Gastrocnemius medialis (tissue), 4 donors: ENCODE measurements at places on chromosomes 1 and 21. TPM values are rescaled to one million over a fixed set of nuclear protein-coding genes. Genes with fewer than 3 reads are reported as not detected.

The VWA5B1 gene
- 0.25 TPM for total RNA-seq

GRCh38 chr1:39509360-39510009, 18.0 kb downstream of the BMP8A start:
- H3K27ac ChIP-seq = no peak overlapping the region
- no peaks in the 10 kb centered on the region for H3K27me3 ChIP-seq
- no peaks in the 10 kb centered on the region for H3K36me3 ChIP-seq
- DNase-seq = no peak

DNA sequence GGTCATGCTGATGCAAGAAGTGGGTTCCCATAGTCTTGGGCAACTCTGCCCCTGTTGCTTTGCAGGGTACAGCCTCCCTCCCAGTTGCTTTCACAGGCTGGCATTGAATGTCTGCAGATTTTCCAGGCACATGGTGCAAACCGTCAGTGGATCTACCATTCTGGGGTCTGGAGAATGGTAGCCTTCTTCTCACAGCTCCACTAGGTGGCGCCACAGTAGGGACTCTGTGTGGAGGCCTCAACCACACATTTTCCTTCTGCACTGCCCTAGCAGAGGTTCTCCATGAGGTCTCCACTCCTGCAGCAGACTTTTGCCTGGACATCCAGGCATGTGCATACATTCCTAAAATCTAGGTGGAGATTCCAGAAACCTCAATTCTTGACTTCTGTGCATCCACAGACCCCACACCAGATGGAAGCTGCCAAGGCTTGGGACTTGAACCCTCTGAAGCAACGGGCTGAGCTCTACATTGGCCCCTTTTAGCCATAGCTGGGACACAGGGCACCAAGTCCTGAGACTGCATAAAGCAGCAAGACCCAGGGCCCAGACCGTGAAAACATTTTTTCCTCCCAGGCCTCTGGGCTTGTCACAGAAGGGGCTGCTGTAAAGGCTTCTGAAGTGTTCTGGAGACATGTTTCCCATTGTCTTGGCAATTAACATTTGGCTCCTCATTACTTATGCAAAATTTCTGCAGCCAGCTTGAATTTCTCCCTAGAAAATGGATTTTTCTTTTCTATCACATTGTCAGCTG, 466.2 kb upstream of the PBX1 start:
- no peaks in the 10 kb centered on the region for H3K27me3 ChIP-seq
- no peak overlapping the region for H3K27ac ChIP-seq
- DNase-seq = no peak
- H3K36me3 ChIP-seq = no peaks in the 10 kb centered on the region
- H3K4me3 ChIP-seq = no peak overlapping the region

DNA sequence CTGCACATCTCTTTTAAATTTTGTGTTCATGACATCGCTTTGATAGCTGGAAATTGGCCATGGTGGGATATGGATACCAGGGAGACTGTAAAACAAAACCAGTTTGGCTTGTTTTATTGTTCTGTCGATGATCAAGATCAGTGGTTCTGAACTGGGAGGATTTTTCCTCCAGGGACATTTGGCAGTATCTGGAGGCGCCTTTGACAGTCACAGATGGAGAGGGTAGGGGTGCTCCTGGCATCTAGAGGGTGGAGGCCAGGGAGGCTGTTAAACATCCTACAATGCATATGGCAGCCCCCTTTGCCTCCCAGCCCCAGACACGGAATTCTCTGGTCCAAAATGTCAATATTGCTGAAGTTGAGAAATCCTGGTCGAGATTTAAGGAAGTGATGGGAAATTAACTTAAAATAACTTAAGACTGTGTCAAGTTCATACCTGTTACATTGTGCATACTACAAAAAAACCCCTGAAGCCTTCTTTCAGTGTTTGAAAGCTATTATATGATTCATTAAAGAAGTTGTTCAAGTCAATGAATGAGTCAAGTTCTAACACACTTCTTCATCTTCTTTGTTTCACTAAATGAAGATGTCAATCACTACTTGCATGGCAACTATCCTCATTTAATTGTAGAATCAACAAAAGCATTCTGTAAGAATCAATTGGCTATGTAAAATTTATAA, 150.9 kb downstream of the KCNJ6 start:
- no peaks in the 10 kb centered on the region for H3K4me1 ChIP-seq
- H3K4me3 ChIP-seq = no peak overlapping the region
- no peaks in the 10 kb centered on the region for H3K36me3 ChIP-seq
- no peak overlapping the region for H3K27ac ChIP-seq
- no peak for DNase-seq

DNA sequence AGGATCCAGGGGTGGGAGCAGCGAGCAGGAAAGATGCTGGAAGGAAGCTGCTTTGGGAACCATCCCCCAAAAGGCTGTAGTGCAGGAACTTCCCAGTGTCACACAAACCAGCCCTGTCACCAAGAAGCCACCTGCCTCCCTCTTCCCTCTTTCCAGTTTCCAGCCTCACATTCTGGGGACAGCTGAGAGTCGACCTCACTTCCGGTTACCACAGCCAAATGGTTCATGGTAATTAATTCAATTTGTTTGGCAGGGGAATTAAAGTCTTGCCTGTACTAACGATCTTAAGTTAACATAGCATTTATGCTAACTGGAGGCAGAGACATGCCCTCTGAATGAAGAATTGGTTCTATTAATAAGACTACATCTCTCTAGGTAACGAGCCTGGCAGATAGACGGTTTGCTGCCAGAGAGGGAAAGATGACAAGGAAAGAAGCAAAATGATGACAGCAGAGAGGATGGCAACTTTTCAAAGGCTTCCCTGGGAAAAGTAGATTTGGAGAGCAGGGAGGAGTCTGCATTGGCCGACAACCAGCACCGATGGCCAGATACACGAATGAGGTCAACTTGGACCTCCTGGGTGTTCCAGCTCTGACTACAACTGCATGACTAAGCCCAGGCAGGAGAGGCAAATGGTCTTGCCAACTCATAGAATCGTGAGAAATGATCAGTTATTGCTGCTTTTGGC, 64.1 kb downstream of the TMCO4 start:
- no peaks in the 10 kb centered on the region for H3K36me3 ChIP-seq
- H3K4me3 ChIP-seq = no peak overlapping the region
- H3K27me3 ChIP-seq = no peaks in the 10 kb centered on the region
- H3K4me1 ChIP-seq = peaks cover 8% of the 10 kb centered on the region

The RIMKLA gene
- total RNA-seq = 0.92 TPM

- peaks cover 8% of the 10 kb centered on the region for H3K4me1 ChIP-seq
- H3K27me3 ChIP-seq = no peaks in the 10 kb centered on the region
- H3K27ac ChIP-seq = no peak overlapping the region
- no peak overlapping the region for H3K4me3 ChIP-seq
- DNase-seq = no peak
These were observed 45.8 kb downstream of the STX6 start for GRCh38 chr1:180976732-180977357.

GRCh38 chr1:206843626-206844025, 21.8 kb upstream of the IL20 start:
- H3K27ac ChIP-seq = no peak overlapping the region
- no peaks in the 10 kb centered on the region for H3K27me3 ChIP-seq
- no peak overlapping the region for H3K4me3 ChIP-seq

GRCh38 chr1:216535059-216535458, 111.8 kb upstream of the USH2A start:
- no peak for DNase-seq
- no peak overlapping the region for H3K27ac ChIP-seq
- peaks cover 26% of the 10 kb centered on the region for H3K4me1 ChIP-seq
- H3K27me3 ChIP-seq = no peaks in the 10 kb centered on the region
- no peak overlapping the region for H3K4me3 ChIP-seq

DNA sequence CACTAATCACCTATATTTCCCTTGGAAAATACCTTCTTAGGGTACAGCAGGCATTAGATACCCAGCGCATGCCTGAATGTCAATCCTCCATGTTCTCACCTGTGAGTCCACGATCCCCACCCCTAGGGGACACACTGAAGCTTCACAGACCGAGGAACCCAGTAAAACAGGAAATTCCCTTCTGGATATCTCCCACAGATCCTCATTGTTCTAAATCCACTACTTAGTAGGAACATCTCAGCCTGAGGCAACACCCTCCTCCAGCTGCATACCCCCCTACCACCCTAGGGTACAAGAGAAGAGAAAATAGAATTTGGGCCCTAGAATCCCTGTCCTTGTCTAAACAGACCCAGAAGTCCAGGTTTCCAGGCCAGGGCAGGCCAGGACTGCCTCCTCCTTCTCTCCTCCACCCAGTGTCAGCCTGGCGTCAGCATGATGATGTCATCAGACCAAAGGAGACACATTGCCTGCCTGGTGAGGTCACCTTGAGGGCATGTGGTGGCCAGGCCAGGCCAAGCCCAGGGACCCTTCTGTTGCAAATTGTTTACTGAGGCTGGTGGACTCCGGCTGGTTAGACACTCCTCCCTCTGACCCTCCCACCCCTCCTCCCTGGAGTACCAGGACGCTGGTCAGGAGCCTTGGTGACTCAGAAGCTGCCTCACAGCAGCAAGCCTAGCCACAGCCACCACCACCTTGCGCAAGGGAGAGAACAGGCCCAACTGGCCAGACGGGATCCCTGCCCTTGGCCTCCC, 6.2 kb downstream of the NECTIN4 start:
- H3K4me1 ChIP-seq = no peaks in the 10 kb centered on the region
- peak; percentile 61 for DNase-seq

DNA sequence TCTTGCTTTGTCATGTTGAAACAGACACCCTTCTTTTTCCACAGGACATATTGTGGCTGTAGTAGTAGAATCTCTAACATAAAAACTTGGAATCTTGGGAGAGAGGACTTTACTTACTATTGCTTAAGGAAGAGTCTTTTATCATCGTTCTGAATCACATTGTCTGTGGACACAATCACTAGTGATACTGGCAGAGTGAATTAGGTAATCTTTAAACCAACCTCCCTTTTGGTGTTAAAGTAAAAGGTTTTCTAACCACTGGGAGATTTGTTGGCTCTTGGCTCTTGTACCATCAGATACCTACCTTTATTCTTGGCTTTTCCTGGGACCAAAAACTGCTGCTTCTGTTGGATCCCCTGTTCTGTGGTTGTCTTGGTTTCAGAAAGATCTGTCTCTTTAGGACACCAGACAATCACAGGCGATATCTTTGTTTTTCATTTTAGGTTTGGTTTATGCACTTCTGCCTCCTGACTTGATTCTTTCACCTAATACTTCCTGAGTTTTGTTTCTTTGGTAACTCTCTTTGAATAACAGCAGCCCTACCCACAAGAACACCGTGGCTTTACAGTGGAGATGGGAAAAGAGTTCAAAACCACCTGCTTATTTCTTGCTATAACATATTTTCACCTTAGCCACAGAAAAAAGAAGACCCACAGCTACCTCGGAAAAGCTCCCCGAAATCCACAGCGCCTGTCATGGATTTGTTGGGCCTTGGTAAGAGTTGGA, 36.6 kb upstream of the ZFP69B start:
- H3K4me3 ChIP-seq = no peak overlapping the region
- DNase-seq = no peak
- H3K27me3 ChIP-seq = no peaks in the 10 kb centered on the region

DNA sequence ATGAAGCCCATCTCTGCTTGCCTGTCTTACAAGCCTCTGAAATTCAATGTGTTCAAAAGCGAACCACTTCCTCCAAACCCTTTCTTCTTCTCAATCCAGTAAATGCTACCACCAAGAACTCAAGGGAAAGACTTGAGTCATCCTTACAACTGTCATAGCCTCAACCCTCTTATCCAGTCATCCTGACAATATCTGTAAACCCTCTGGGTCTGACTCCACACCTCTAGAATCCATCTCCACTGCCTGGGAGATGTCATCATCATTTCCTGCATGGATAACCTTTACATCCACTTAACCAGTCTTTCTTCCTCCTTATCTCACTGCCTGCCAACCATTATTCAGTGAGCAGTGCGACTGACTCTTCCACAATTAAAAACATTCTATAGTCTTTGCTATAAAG, 441.1 kb downstream of the SETD4 start:
- no peaks in the 10 kb centered on the region for H3K27me3 ChIP-seq
- H3K36me3 ChIP-seq = no peaks in the 10 kb centered on the region
- H3K4me3 ChIP-seq = no peak overlapping the region
- no peaks in the 10 kb centered on the region for H3K4me1 ChIP-seq

The KIF17 gene
- 3.8 TPM for total RNA-seq

The PIAS3 gene
- 33.3 TPM for total RNA-seq

The CCDC17 gene
- total RNA-seq = 0.12 TPM

The LY9 gene
- total RNA-seq = not detected

The ELF3 gene
- total RNA-seq = not detected

- H3K27me3 ChIP-seq = no peaks in the 10 kb centered on the region
- H3K27ac ChIP-seq = no peak overlapping the region
- H3K36me3 ChIP-seq = no peaks in the 10 kb centered on the region
- no peaks in the 10 kb centered on the region for H3K4me1 ChIP-seq
These were observed 93.8 kb upstream of the GRIK3 start for GRCh38 chr1:37128091-37128490.

- peak; percentile 15 for DNase-seq
- H3K27ac ChIP-seq = no peak overlapping the region
- H3K4me1 ChIP-seq = no peaks in the 10 kb centered on the region
- no peak overlapping the region for H3K4me3 ChIP-seq
- no peaks in the 10 kb centered on the region for H3K36me3 ChIP-seq
- H3K27me3 ChIP-seq = peaks cover 13% of the 10 kb centered on the region
These were observed 46.7 kb upstream of the PCBP3 start for GRCh38 chr21:45596704-45597318.

DNA sequence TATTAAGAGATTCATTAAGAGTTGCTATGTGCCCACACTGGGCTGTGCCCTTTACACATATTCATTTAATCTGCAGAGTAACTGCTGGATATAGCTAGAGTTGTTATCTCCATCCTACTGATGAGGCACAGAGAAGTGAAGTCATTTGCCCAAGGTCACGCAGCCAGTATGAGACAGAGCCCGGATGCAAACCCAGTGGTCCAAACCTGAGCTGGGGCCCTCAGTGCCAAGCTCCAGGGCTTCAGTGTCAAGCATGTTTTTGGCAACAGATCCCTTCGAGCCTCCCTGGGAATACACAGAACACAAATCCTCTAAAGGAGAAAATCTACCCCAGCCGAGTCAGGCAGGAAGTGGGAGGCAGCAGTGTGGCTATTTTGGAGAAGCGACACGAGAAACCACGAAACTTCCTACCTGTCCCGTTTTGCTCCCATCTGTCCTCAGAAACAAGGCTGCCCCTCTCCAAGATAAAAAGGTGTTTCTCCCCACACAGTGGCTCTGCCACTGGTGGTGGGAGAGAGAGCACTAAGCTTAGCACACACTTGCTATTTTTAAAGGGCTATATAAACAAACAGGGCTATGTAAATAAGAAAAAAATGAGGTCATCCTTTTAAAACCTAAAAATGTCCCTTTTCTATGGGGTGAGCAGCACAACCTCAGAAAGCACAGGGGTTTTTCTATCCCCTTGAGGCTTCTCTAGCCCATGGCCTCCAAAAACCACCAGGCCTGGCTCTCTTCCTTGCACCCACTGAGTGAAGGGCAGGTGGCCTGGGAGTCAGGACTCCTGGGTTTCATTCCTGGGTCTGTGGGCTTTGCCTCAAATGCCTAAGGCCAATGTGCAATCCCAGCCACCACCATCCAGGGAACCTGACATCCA, 138.6 kb upstream of the EDN2 start:
- no peak overlapping the region for H3K4me3 ChIP-seq
- no peak overlapping the region for H3K27ac ChIP-seq
- no peaks in the 10 kb centered on the region for H3K27me3 ChIP-seq
- H3K4me1 ChIP-seq = peaks cover 15% of the 10 kb centered on the region
- no peaks in the 10 kb centered on the region for H3K36me3 ChIP-seq
- DNase-seq = no peak
